Heart left ventricle (tissue), 16 donors: ENCODE measurements at places on chromosomes 5 and 9.

- no peak for DNase-seq
These were observed 41.5 kb downstream of the ALDH1A1 start for GRCh38 chr9:72911247-72911775.

DNA sequence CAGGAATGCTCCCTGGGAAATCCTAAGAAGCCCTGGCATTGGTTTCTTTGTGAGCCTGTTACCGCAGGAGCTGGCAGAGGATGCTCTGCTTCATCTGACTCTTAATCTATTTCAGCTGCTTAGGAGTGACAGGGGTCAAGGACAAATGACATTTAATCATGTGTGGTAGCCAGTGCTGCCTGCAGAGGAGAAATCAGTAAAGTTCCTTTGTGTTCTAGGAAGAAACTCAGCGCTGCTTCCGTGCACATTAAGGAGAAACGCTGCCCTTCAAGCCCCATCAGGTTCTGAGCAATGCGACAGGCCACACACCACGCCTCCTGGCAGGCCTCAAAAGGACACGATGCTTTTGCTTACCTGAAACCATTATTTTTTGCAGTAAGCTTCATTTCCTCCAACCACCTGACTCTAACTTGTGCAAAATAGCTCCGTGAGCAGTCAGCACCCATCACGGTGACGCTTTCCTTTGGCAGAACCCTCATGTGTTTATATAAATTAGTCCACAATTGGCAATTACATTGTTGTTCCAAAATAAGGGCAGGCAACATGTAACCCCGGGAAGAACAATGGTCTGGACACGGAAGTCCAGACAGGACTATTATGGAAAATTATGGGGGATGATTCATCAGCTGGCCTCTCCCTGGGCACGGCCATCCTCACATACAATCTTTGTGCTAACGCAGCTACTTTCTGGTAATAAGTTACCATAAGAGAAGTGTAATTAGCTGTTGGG lies 387.9 kb upstream of the DAP start:
- DNase-seq: no peak

GRCh38 chr5:54470677-54471076 lies 15.2 kb downstream of the HSPB3 start:
- no peak for DNase-seq

DNA sequence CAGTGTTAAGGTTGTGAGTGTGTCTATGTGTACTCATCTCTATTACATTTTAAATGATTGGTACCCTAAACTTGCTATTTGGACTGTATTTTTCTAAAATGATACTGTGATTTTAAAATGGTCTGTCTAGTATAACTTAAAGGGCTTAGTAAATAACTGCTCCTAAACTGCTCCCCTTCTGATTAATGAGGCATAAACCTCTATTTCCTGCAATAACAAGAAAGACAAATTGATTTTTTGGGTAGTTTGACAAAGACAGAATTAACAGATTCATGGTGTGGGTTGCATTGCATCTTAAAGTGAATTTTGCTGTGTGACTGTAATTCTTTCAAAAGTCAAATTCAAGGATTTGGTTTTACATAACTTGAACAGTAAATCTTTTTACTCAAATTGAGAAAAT lies 8.1 kb upstream of the LRRTM2 start:
- no peak for DNase-seq

DNA sequence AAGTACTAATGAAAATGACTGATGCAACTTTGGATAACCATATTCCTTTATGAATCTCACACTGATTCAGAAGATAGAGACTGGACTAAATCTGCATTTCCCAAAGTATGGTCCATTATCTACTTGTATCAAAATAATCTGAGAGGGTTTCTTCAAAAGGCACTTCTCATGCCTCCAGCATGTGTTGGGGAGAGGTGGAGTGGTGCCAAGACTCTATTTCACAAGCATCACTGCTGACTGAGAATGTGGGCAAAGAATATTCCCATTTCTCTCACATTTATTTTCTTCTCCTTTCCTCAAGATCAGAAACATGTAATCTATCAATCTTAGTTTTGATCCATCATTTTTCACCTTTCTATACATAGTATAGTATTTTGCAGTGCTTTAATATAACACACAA lies 135.4 kb downstream of the GABRB2 start:
- DNase-seq: no peak

DNA sequence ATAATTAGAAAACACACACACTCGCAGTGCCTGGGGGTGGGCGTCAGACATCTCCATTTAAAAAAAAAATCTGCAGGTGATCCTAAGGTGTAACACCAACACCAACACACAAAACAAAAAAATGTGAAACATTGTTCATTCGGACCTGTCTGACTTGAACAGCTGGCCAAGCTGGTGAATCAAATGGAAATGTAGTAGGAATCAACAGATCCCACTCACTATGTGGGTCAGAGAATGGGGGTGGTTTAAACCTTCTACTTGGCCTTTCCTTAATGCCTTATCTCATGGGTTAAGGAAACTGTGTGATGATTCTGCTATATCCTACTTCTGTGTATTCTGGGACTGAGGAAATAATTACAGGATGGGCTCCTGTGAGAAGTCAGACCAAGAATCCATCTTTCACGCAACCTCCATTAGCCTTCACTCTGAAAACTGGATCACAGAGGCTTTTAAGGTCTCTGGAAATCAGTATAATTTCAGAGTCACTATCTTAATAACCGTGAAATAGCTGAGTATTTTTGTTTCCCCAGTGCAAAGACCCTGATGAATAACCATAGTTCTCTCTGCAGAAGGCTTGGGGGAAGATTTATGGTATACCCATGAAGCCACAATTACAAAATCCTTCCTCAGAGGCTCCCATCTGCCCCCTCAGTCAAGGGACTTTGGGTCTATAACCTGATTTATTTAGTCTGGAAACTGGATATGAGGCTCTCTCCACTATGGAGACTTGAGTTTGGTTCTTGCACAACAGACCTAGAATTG lies 17.2 kb upstream of the MCCC2 start:
- DNase-seq: no peak
